ENCODE measurements at places on chromosomes 13 and 19.
A peak's percentile ranks its signal among the peaks of the same experiment; 100 is the strongest.

DNA sequence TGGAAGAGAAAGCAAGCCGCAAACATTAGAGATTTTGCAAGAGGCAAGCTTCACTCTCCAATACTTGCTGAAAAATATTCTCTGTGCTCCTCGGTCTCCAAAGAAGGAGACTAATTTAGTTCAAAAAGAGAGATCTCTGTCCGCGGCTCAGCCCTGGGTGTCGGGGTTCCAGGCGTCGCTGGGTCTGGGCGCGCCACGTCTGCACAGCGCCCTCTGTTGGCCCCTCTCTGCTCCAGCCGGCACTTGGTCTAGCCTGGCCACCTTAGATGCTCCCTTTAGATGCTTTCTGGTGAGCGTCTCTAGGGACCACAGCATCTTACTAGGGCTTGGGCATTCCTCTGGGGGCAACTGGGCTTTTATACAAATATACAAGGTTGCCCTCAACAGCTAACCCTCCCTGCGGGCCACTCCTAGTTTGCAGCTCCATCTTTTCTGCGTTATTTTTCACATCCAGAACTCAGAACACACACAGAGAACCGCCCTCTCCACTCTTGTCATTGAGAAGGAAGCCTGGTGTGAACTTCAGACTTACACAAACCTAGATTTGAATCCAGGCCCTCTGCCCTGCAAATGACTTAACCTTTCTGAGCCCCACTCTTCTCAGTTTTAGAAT, 78.3 kb downstream of the CYSLTR2 start:
- DNase-seq: peak; percentile 46

DNA sequence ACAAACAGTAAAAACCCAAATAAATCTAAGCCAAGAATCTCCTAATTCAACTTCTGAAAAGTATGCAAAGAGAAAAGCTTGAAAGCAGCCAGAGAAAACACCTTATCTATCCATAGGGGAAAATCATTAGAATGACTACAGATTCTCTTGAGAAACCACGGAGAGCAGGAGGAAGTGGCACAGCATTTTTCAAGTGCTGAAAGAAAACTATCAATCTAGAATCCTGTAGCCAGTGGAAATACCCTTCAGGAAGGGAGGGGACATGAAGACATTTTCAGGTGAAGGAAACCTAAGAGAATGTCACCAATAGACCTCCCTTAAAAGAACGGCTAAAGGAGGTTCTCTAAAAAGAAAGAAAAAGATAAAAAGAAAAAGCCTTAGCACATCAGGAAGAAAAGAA, 66.2 kb upstream of the XPO4 start:
- DNase-seq: no peak

DNA sequence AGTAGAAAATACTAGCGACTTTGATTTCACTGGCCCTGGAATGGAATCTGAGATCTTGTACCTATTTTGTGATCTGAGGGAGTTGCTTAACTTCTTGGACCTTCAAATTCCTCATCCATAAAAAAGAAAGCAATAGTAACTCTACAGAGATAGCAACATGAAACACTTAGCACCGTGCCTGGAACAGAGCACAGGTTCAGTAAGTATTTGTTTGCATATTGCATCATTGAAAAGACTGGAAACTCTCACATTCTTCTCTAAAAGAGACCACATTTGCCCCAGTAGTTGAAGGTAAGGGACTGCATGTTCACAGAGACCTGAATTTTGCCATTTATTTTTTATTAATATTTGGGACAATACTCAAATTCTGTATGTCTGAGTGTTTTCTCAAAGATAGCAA, 358.1 kb downstream of the COG6 start:
- no peak for DNase-seq

GRCh38 chr13:64314331-64314730, 2898.7 kb upstream of the PCDH20 start:
- DNase-seq: no peak

GRCh38 chr13:21528616-21529015, 69.5 kb upstream of the ZDHHC20 start:
- DNase-seq: no peak

DNA sequence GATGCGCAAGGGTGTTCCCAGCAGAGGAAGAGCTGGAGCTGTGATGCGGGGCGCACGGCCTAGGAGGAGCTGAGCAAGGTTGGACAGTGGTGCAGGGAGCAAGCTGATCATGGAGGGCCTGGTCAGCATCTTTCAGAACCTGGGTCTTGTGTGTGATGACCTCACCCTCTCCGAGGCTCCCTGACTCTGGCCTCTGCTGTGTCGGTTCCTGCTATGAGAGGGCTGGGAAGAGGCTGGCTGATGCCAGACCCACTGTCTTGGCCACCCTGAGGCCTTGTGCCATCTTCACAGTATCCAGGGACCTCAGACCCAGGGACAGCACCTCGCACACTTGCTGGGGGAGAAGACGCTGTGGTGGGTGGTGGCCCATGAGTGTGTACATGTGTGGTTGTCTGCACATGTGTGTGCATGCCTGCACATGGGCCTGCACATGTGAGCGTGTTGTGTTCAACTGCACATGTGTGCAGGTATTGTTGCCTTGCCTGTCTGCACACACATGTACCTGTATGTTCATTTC, 16.5 kb upstream of the C13orf46 start:
- no peak for DNase-seq

DNA sequence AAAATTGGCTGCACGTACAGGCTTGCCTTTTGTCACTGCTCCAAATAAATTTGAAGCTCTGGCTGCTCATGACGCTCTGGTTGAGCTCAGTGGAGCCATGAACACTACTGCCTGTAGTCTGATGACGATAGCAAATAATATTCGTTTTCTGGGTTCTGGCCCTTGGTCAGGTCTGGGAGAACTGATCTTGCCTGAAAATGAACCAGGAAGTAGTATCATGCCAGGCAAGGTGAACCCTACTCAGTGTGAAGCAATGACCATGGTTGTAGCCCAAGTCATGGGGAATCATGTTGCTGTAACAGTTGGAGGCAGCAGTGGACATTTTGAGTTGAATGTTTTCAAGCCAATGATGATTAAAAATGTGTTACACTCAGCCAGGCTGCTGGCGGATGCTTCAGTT, 16.1 kb upstream of the AKAP11 start:
- no peak for DNase-seq

DNA sequence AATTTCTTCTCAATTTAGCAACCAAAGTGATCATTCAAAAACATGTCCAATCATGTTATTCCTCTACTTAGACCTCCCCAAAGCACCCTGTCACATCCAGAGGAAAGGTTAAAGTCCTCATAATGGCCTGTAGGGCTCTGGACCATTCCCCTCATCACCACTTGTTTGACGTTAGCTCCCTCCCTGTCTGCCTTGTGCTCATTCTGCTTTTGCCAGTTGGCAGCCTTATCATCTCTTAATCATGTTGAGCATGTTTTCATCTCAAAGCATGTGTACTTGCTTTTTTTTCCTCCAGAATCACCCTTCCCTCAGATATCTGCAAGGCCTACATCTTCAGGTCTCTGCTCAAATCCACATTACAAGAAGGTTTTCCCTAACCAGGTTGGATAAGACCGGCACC, 25.9 kb downstream of the UBAC2 start:
- no peak for DNase-seq

GRCh38 chr13:66071608-66072007, 1158.5 kb downstream of the PCDH9 start:
- DNase-seq: no peak

DNA sequence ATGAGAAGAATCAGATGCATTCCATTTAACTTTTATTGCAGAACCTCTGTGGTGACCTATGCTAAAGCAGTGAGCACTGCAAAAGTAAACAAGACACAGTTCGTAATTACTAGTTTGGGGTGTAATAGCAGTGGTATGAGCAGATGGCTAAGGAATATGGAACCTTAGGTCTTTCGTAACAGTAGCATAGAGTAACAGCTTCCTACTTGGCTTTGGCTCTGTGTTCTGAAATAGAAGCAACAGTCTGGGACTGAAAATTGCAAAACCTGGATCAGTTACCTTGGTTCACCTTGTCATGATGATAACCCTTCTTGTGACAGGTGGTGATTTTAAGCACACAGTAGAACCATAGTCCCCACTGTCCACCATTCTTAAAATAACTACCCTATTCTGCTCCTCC, 303.4 kb downstream of the GPC6 start:
- DNase-seq: no peak

DNA sequence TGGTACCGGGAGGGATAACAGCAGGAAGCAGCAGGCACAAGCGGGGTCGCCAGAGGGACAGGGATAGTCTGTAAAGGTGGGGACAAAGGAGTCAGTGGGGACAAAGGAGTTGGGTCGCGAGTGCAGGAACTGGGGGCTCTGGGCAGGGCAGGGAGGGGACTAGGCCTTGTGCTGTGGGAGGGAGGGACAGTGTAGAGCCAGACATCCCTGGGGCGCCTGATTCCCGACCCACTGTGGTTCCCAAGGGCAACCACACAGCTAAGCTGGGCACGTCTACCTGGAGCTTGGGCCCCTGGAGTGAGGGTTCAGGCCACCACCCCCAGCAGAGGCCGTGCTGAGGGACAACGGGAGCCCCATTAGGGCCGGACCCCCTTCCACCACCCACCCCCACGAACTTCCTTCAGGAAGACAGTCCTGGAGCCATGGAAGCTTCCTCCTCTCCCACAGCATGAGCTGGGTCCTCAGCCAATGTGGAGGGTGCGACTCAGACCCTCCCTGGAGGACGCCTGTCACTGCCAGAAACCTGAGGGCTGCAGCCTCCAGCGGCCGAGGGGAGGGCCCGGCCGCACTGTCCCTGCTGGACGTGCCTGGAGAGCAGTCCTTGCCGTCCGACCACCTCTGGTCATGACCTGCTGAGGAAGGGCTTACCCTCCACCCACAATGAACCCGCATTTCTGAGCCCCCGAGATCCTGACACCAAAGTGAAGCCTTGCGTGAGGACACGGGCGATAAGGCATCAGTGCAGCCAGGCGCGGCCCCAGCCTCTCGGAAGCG, 77.9 kb downstream of the SPACA7 start:
- no peak for DNase-seq

GRCh38 chr13:111344471-111345191, 24.2 kb downstream of the TEX29 start:
- DNase-seq: no peak

GRCh38 chr19:6777434-6777833, 4.9 kb downstream of the VAV1 start:
- no peak for DNase-seq
